ENCODE measurements at places on chromosomes 7 and 10.
A peak's percentile ranks its signal among the peaks of the same experiment; 100 is the strongest.

DNA sequence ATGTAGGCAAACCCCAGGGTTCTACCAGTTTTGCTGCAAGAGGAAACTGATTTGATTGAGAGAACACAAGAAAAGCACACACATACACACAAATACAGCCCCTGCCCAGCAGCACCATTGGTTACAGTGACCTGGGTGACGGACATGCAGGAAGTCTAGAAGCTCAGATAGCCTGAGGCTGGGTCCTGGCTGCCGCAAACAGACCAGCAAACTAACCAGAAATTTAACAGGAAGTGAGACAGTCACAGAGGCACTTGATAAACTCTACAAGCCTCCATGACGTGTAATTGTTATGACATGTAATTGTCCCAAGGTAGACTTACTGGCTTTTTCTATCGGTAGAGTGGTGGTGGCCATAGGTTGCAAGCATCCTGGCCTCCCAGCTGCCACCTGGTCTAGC, 58.9 kb downstream of the PRKAR2B start:
- no peak for DNase-seq

GRCh38 chr7:90465816-90466215, 3.6 kb upstream of the PTTG1IP2 start:
- DNase-seq: no peak

DNA sequence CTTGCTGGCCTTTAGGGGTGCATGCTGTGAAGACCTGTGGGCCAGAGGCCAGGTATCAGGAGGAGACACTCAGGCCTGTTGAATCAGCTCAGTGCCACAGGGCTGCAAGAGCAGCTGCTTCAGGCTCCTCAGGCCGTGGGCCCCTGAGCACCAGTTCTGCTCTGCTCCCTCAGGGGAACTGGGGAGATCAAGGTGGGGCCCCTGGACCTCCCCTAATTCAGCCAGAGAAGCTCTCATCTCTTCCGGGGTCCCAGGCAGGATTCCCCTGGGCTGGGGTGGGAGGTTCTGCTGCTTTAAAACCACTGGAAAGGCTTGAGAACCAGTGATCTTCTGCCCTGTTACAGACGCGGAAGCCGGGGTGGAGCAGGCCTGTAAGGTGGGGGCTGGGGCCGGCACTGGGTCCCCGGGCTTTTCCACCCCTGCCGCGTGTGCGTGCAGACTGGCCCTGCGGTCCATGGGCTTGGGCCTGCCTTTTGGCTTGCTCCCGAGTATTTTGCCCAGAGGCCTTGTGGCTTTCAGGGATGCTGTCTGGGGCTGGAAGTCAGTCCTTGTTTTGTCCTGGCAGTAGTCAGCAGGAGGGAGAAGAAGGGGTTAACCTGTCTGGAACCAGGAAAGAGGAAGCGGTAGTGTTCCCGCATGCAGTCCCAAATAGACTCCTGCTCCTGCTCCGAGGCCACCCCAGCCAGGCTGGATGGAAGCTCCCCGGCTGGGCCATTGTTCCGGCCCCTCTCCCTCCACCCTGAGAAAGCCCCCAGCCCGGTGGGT, 74.3 kb downstream of the LHPP start:
- DNase-seq: no peak

DNA sequence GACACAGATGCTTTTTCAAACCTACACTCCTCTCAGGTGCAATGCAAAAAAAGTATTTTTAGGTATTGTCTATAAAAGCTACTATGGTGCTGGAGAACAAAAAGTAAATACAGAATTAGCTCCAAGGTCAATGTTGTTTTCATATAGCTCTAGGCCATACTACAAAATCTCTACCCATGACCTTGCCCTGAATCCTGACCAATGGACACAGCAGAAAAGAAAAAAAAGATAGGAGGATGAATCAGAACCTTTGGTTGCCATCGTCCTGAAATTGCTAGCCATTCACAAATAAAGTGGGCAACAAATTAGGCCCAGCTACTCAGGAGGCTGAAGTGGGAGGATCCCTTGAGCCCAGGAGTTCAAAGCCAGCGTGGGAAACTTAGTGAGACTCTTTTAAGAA, 35.2 kb upstream of the RELN start:
- no peak for DNase-seq

GRCh38 chr10:33803248-33803647, 468.8 kb upstream of the NRP1 start:
- DNase-seq: peak; percentile 25

- DNase-seq: no peak
These were observed 1.3 kb upstream of the HIP1 start for GRCh38 chr7:75739796-75740672.

DNA sequence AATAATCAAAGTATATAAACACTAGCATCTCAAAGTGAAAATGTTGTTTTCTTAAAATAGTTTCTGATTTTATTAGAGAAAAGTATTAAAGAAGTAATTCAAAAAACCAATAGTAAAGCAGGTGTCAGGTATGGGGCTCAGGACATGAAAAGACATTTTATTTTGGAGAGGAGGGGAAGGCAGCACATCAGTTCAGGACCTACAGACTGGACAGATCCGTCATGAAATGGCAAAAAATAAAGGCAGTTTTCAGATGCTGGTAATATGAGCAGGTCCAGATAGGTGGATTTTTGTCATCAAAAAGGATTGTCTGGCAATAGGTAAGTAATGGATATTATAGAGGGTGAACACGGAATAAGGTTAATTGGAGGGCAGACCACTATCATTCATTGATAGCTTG, 49.0 kb downstream of the GRM3 start:
- no peak for DNase-seq

GRCh38 chr10:84333864-84334451, 5.6 kb downstream of the CCSER2 start:
- DNase-seq: no peak

DNA sequence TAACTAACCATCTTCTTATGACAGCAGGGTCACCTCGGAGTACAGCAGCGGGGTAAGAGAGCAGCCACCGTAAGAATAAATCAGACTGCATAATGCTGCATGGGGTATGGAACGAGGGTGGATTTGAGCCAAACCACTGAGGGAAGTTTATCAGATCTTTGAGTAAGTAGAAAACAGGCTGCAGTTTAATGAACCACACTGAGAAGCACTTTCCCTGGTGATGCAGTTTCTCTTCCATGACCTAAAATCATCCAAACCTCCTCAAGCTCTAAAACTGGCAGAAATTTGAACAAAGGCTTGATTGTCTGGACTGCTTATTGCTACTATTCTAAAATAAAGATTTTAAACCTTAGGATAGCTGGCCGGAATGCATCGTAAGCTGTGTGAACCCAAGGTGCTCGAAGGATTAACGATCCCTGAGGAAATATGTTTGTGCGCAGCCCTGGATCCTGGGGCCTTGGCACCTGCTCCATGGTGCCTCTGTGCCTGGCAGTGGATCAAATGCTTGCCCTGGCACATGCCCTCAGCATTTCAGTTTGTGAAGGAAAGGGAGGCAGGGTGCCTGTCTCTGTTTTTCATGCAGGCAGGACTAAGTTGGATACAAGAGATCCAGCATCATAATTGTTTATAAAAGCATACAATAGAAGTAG, 322.7 kb downstream of the LHFPL3 start:
- DNase-seq: no peak

All from GM04503 (cell line).